Stimulated activated CD8-positive, alpha-beta memory T cell treated with anti-CD3 and anti-CD28 coated beads, Interleukin-2, amount 100 ng/mL, for 48 hours (primary cell): ENCODE measurements at places on chromosomes 2 and 18.

DNA sequence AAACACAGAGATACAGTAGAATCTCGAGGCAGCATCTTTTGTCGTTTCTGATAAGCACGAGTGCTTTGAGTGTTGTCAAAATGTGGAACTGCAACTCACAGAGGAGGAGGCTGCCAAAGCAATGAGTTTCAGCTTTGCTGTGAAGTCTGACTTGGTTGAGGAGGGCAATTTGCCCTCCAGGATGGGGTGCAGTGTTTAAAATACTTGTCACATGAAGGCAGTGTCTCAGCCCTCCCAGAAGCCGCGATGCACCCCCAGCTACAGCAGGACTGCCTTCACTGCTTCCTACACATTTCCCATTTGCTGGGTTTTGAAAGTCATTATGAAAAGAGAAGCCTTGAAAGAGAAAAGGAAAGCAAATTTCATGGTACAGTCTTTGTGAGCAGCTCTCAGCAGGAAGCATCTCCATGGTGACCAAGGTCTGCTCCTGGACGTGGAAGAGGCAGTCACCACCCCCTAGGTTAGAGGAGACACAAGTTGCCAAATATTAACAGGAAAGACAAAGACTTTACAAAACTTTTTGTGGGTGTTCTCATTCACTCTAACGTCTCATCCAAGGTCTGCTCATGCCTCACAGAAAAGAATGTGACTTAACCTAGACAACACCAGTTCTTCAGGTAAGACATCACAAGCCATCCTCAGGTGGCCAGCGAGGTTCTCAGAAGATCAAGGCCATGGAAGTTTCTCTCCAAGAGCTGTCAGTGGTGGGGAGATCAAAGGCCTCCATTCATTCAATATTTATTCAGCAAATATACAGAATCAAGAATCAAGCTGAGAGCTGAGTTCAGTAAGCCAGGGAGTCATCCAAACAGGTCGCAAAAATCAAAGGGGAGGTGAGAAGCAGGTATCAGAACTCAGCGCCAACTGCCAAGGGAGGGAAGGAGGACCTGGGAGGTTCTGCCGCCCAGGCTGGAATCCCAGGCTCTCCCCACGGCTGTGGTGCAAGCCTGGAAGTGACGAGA lies 476.0 kb downstream of the EIPR1 start:
- DNase-seq, result no peak

GRCh38 chr2:140295767-140296166 lies 1515.6 kb upstream of the NXPH2 start:
- no peak for DNase-seq

- no peak for DNase-seq
Measured at GRCh38 chr2:168607992-168608391, 151.9 kb downstream of the CERS6 start.

DNA sequence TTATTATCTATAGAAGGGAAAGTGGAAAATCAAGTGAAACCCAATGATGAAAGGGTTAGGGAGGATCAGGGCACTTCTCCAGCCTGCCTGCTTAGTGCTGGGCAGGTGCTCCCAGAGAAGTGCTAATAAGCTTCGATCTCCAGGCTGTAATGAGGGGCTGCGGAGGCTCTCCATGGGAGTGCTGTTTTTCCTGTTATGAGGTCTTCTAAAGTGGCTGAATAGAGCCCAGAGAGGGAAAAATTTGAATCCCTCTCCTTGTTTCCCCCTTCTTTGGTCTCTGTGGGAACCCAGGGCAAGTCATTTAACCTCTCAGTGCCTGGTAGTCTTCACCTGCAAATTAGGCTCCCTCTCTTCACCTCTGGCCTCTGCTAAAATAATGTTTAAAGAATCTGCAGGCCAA lies 351.7 kb upstream of the DCC start:
- DNase-seq, result no peak

- DNase-seq, result no peak
Measured at GRCh38 chr2:181784556-181784955, 104.2 kb upstream of the NEUROD1 start.
